ENCODE measurements at places on chromosomes 7 and 10.

DNA sequence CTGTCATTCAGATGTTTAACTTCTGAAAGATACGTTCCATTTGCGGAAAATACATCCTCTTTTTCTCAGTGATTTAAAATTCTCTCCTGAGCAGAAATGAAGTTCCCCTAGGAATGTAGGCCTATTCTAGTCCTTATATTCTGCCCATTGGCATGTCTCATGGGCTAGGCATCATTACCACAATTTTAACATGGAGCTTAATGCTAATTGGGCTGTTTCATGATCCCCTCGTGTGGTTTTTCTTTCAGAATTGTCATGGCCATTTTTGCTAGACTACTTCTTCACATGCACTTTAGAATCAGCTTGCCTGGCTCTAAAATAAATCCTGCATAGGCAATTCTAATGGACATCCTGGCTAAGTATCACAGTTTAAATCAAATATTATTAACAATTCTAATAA, 1.0 kb downstream of the TMEM176B start:
- DNase-seq, result no peak

DNA sequence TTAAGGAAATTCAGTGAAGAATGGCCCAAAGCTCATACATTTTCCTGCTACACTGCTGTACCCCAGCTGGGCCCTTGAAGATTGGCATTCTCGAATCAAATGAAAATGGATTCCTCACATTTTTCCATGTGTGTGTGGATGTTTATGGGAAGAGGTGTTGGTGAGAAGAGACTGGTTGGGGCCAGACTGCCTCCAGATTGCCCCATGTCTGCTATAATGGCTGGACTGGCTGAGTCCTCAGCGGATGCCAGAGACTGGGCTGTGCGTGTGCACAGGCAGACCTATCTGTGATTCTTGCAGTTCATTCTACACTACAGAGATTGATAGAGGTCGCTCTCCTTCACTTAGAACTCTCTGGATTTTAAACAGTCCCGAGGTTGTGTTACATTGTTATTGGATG, 183.6 kb upstream of the GDF10 start:
- no peak for DNase-seq

DNA sequence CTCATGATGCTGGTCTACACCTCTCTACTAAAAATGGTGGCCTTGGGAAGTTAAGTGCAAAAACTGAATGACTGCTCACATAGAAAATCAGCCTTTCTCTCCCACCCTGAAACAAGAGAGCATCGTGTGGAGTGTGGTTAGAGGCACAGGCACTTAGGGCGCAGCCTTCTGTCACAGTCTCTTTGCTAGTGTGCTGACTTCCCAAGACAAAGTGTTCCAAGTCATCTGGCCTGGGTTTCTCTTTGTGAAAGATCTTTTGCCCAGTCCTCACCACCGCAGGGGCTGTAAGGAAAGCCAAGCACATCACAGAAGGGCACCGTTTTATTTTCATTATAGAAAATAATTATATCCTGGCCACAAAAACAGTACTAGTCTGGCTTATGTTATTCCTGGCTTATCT, 12.5 kb downstream of the STN1 start:
- no peak for DNase-seq

DNA sequence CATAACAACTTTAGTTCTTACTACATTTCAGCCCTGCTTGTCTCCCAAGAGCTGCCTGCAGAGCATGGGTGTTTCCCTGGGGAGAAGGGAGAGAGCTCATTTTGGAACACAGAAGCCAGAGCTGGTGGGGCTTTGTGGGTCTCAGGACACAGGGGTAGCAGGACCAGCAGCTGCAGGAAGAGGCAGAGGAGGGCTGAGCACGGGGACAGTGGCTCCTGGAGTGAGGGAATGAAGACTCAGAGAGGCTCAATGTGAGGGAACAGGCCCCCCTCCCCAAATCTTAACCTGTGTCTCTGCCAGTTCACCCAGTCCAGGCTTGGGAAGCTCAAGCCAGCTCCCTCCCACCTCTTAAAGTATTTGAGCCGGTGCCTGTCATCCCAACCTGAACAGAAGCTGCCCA, 50.0 kb downstream of the CHST3 start:
- DNase-seq, result no peak

DNA sequence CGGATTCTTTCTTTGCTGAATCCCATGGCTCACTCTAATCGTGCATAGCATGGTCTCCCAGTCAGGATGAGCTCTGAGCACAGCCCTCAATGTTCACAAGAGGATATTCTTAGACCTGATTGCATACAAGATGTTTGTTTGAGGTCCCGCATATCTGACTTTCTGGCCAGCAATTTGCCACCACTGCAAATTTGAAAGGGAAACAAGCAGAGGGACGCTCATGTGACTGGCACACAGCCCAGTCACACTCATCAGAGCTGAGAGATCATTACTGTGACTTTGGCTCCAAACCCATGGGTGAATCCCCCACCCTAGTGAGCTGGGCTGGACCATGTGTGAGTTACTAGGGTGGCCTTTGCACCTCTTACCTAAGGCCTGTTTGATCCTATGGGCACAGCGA, 9.9 kb downstream of the TAS2R41 start:
- no peak for DNase-seq

GRCh38 chr7:20385126-20385525, 54.4 kb downstream of the ITGB8 start:
- DNase-seq, result no peak

DNA sequence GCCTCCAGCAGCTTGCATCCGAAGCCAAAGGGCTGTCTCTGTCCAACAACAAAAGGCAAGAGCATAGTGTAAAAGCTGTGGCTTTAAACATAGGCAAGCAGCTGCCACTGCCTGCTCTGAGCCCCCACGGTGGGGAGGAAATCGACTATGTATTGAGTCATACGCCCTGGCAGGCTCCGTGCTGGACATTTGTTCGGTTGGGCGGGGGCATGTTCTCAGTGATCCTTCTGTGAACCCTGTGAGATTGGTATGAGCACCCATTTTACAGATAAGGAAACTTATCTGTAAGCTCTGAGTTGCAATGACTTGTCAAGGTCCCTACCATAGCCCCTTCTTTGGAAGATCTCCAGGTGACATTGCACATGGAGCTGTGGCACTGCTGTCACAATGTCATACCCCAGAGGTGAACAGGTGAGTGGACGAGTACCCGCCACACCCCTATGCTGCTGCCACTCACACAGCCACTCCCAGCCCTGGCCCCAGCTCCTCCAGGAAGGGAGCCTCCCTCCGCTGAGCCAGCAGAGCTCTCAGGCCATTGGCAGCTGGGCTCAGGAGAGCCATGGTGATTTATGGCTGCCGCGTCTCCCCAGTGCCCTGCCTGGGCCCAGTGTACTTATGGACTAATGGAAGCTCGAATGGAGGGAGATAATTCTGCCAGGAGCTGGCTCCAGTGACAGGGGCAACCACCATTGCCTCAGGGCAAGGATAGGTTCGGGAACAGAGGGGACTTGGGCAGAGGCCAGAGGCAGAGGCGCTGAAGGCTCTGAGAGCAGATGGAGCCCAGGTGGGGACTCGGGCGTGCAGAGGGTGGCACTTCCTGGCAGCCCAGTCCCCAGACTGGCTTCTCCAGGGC, 43.7 kb downstream of the UNC5B start:
- DNase-seq, result no peak

DNA sequence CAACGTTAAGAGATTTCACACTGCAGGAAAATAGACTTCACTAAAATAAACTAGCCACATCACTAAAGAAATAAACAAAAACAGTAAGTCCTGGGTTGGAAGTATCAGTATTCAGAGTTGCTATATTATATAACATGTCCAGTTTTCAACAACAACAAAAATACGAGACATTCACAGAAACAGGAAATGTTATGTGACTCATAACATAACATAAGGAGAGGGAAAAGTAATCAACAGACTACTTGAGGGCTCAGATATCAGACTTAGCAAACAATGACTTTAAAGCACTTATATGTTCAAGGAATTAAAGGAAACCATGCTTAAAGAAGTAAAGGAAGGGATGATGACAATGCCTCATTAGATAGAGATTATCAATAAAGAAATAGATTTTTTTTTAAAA, 73.5 kb upstream of the MKLN1 start:
- no peak for DNase-seq

GRCh38 chr10:6231146-6231545, 28.4 kb downstream of the PFKFB3 start:
- no peak for DNase-seq

GRCh38 chr7:5635461-5636445, 145.7 kb downstream of the RNF216 start:
- no peak for DNase-seq

DNA sequence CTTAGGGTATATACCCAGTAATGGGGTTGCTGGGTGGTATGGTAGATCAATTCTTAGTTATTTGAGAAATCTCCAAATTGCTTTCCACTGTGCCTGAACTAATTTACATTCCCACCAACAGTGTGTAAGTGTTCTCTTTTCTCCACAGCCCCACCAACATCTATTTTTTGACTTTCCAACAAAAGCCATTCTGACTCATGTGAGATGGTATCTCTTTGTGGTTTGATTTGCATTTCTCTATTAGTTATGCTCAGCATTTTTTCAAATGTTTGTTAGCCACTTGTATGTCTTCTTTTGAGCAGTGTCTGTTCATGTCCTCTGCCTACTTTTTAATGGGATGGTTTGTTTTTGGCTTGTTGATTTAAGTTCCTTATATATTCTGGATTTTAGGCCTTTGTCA, 66.4 kb downstream of the MGAM2 start:
- no peak for DNase-seq

DNA sequence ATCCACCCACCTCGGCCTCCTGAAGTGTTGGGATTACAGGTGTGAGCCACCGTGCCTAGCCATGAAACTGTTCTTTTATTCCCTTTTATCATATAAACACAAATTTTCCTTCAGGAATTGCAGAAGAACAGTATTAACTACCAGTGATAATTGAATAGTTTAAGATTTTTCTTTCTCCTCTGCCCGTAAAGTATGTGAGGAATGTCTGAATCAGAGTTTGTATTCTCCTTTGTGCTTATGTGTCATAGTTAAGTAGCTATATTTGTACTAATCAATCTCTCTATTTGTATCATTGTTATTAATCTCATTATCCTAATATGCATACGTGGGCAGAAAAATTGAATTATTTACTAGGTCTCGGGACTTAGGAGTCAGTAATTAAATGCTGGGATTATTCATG, 83.6 kb downstream of the ZNF277 start:
- no peak for DNase-seq

DNA sequence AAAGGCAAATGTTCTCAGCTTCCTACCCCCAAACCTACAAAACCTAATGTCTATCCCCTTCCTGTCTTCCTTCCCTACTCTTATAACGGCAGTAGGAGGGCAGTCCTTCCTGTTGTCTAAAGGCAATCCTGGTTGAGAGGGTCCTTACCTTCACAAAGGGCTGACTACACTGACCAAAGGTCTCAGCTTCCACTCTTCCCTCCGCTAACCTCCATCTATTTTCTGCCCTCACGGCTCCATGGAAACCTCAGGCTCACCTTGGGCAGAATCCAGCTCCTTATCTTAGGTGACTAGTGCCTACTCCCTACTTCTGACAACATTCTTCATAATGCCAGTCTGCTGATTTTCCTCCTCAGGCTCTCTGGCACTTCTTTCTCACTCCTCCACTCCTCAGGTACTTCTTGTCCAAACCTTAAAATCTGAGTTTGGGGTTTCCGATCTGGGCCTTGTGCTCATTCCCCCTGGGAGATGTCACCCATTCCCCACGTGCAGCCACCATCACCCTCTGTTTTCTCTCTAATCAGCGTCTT, 542 bp downstream of the FBXL13 start:
- peak; percentile 41 for DNase-seq

GRCh38 chr10:124149189-124150042, 56.0 kb upstream of the CHST15 start:
- DNase-seq, result no peak

GRCh38 chr10:75532253-75532924, 101.0 kb downstream of the LRMDA start:
- DNase-seq, result no peak

DNA sequence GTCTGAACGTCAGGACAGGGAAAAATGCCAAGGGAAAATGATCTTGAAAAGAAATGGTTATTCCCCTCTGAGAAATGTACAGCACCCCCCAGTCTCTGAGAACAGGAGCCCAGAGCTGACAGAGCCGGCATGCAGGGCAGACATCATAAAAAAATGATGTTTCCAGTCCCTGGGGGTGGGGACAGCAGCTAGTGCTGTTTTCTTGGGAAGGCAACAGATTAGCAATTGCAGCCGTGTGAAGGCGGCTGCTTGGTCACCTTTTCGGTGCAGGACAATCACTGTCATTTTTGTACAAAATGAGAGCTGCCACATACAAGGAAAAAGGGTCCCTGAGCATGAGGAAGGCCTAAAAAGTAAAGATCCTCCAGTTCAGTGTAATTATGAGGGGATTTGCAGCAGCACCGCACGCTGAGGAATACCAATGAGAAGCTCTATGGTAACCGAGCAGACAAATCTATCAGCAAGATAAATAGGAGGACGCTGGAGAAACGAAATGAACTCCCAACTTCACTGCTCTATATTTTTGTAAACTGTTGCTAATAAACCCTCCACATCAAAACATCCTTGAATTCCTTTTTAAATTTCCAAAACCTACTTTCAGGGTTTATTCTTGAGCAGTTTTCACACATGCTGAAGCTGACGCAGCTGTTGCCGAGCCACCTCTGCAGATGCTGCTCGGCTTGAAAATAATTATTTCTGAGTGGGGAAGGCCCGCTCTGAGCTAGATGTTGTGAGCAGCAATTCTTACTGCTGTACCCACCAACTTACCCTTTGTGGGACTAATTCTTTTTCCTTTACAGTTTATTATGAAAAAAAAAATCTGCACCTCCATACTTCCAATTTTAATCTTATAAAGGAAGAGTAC, 98.2 kb upstream of the NEBL start:
- DNase-seq, result no peak

- DNase-seq, result no peak
Observed at GRCh38 chr10:75616076-75616475, 184.7 kb downstream of the LRMDA start.

DNA sequence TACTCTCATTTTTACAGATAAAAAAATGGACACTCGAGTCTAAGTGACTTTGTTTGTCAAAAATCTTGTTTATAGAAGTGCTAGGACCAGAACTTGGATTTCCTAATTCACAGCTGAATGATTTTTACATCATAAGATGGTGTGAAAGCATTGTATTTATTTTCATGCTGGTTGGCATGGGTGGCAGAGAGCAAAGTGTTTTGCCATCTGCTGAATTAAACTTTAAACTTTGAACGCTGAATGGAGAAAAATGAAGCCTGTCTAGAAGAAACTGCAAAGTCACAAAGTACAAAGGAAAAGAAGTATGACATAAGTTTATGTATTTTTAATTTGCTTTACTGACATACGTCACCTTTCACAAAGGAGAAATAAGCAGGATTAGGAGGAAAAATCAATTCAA, 142.0 kb downstream of the NRBF2 start:
- no peak for DNase-seq

DNA sequence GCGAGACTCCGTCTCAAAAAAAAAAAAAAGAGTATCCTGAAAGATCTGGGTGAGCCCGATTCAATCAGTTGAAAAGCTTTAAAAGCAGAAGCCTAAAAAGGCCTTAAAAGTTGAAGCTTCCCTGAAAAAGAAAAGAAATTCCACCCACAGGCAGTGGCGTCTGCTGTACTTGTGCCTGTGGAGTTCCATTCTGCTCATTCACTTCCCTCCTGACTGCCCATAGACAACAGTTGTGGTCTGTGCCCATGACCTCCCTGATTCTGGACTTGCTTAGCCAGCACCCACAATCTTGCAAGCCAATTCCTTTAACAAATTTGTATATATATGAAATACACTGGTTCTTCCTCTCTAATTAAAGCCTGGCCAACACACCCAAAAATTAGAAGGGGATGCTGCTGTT, 141.7 kb downstream of the DLG5 start:
- DNase-seq, result no peak

Data from SW 1271 (cell line).